Stimulated activated CD4-positive, alpha-beta T cell treated with anti-CD3 and anti-CD28 coated beads, Interleukin-2, amount 100 ng/mL, for 24 hours (primary cell): ENCODE measurements at places on chromosomes 7 and 10.

DNA sequence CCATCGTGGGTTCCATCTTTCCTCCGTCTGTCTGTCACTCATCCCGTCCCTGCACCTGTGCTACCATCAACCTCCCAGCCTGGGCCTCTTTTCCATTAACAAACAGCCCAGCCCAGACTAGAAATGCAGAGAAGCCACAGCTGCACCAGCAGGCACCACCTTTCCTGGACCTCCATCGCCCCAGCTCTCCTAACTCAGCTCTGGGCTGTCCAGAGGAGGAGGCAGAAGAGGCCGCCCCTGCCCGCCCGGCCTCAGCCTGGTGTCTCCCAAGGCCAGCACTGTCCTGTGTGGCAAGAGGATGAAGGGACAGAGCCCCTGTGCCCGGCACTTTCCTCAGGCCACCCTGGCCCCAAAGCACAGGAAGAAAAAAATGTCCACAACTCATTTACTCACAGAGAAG is 225.6 kb downstream of the PTPRN2 start:
- DNase-seq: no peak

GRCh38 chr7:33710608-33711007 is 194.7 kb upstream of the BMPER start:
- no peak for DNase-seq

GRCh38 chr7:16636555-16637101 is 8.9 kb downstream of the ANKMY2 start:
- no peak for DNase-seq

GRCh38 chr7:5824297-5824610 is 42.8 kb upstream of the RNF216 start:
- DNase-seq: peak; percentile 55

DNA sequence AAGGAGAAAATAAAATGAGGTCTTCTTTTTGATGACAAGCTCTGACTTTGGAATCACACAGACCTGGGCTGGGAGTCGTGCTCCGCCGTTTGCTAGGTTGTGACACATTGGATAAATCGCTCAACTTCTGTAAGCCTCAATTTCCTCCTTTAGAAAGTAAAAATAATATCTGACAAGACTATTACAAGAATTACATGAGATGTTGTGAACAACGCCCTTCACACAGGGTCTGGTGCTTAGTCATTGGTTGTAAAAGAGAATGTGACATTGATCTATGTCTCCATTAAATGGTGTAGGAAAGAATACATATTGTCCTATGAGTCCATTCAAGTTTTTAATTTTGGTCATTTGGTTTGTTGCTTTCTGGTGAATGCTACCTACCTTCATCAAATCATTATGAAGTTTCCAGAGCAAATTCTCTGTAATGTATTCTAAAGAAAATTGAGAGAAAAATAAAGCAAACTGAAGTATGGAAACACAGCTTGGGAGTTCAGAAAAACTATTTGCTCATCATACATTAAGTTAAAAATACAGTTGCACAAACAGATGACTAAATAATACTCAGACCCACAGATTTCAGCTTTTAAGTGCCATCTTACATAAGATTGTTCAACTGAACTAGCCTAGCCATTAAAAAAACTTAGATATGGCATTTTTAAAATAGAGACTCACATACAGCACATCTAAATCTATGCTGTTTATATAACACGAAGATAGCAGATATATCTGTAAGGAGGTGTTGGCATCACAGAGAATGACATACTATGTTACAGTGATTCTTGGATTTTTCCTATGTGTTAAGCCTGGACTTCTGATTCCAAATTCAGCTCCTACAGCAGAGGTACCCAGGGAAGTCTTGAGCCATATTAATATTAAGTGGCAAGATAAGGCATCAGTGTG is 12.3 kb upstream of the ADRB1 start:
- no peak for DNase-seq

DNA sequence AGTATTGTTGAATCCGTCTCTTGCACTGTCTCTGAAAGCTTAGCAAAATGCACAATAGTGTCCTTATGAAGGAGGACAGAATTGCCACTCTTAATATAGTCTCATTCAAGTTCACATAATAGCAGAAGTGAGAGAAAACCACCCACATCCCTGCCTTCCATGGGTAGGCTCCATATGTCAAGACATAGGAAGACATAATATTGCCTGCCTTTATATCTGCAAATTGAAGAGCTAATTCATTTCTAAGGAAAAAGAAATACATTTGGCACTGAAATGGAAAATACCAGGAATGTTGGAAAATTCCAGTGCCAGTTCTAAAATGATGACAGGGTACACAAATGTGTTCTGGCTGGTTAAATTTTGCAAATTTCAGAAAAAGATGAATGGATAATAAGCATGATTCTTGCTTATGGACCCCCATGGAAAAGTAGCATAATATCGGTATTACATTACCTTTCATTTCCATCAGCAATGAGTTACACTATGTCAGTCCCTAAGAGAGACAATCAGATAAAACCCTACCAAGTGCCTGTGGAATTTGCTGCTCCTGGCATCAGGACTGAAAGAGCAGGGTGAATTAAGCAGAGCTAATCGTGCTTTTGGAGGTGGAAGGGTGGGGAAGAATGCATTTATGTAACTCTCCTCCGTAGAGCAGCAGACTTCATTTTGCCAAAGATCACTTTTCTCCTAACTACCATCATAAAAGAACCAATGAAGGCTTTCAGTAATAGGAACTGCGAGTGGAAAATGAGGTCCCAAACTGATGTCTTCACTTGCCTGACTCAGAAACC is 312.6 kb downstream of the FGFR2 start:
- no peak for DNase-seq

- no peak for DNase-seq
Measured at GRCh38 chr7:110531186-110531585, 559.7 kb upstream of the LRRN3 start.

DNA sequence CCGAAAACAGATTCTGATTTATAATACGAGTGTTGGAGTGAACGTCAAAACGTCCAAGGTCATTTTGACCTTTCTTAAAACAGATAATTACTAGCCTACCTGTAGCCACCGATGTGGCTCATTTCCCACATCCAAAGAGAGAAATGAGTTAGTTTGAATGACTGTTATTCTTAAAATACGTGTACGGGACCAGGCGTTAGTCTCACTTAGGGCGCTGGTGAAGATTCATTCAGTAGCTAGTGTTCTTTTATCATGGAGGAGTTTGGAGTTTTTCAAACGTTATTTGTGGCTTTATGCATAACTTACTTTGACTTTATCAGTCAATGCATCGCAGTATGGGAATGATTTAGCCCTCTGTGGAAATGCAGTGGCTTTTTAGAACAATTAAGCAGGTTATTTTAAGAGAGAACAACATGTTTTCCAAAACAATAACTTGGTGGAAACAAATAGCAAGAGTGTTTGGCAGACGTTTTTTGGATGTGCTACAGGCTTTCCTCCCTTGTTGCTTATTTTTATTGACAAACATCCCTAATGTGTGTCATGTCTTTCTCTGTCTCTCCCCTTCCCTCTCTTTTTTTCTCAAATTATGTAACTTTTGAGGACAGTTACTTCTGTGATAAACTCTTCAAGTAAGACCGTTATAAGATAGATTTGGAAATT is 1.6 kb downstream of the BICC1 start:
- no peak for DNase-seq

GRCh38 chr7:132842478-132842877 is 239.4 kb downstream of the CHCHD3 start:
- no peak for DNase-seq

- no peak for DNase-seq
Measured at GRCh38 chr10:8138471-8138870, 84.0 kb downstream of the GATA3 start.

- no peak for DNase-seq
Measured at GRCh38 chr7:3138206-3138605, 94.5 kb upstream of the CARD11 start.

DNA sequence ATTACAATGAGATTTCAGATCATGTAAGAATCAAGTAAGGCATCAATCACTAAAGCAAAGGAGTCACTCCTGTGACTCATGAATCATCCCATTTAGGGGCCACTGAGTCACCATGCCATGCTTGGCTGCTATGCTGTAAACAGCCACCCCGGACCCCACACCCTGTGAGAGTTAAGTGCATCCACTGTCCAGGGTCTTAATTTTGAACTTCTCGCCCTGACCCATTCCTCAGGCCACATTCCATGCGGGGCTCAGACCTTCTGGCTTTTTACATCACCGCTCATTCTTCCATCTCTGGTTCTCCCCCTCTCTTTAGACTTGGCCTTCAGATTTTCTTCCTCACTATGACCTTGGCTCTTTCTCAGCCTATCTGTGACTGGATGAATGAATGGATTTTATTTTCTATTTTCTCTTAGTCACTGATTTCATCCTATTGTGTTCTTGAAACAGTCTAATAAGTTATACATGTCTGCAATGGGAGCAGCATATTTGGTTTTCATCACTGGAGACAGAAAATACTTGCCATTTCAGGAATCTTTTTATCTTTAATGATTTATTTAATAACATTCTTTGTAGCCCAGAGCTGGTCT is 239.6 kb downstream of the SKIDA1 start:
- DNase-seq: no peak

GRCh38 chr10:104429846-104430245 is 76.2 kb downstream of the CFAP58 start:
- no peak for DNase-seq

DNA sequence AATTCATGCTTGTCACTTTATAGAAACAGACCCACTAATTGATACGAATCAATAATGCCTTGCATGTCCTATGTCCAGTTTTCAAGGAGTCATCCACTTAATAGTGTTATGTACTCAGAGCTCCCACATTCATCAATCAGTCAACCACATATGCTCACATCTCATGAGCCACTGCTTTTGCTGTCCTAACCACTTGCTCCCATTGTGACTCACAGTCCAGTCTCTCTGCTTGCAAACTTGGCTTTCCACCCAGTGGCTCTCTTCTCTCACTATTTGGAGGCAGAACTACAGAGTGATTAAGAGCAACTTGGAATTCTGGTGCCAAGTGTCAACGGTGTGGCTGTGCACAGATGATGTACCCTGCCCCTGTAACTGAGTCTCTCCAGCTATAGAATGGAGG is 166.0 kb downstream of the SNX13 start:
- DNase-seq: no peak

DNA sequence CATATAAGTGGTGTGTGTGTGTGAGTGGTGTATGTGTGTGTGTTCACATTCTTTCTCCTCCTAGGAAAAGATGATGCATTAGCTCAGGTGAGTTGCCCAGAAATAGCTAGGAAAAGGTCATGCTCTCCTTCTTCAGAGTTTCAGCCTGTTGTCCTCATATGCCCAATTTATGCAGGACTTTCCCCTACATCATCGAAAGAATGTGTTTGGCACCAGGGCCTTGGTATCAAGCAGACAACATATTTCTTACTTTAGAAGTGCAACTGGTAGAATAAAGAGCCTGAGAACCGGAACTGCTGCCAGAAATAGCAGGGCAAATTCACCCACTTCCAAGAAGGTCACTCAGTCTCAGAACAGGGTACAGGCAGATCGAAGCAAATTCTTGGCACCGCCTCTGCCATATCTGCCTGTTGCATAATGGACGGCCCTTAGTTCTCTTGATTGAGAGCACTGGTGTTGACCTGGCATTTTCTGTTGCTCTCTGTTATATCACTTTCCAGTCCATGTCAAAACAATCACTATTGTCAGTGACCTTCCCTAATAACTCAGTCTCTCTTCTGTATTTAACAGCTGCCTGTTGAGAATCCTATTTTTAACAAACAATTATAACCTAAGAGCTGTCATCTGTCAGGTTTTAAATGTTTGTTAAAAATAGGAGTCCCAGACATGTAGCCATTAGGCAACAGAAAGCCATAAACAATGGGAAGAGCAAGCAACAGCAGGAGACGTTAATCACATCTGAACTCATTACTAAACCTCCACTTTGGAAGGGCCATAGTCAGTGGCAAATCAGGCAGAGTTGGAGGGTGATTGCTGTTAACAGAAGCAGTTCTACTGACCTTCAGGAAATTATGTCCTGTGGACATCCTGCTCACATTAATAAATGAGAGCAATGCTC is 20.7 kb downstream of the ADRB1 start:
- no peak for DNase-seq

- DNase-seq: no peak
Measured at GRCh38 chr10:79327090-79327457, 20.2 kb upstream of the PPIF start.

DNA sequence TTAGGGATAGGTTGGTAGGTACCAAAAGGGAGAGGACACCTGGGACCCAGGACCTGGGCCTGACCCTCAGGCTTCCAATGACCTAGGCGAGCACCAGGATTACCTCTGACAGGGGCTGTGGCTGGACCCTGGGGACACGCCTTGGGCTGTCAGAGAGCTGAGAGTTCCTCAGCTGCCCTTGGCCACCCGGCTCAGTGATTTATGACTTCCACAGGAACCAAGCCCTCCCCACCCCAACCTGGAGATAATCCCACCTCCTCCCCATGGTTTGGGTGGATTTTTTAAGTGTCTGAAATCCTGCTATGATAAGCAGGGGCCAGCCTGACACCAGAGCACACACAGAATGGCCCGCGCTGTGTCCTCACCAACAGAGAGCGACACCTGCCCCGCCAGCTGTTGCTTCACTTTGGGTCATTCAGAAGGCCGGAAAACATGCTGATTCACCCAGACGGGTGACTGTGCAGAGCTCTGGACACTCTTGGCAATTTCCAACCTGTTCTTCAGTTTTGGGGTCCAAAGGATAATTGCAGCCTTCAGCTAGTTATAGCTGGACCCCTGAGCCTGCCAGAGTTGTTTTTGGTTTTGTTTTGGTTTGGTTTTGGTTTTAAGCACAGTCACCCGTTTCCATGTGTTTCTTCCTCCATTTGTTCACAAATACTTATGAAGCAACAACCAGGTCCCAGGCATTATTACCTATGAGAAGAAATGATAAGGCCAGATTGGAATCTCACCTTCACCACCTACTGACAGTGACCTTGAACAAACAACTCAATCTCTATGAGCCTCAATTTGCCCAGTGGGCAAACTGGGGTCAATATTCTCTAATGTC is 78.2 kb downstream of the RAB11FIP2 start:
- DNase-seq: no peak

GRCh38 chr7:20665096-20665495 is 49.6 kb downstream of the ABCB5 start:
- DNase-seq: no peak

DNA sequence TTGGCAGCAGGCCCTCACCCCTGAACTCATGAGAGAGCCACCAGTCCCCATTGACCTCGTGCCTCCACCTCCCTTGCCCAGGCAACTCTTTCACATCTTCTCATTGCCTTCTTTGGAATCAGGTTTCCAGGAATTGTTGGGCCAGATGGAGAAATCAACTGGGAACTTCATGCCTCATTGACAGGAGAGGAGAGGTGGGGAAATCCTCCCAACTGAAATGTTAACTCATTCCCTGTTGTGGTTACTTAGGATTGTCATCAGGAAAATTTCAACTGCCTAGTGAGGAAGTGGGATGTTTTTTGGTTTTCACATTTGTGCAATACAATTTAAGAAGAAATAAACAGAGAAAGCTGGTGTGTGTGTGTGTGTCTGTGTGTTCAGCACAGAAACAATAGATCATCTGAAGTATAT is 106.6 kb upstream of the INHBA start:
- no peak for DNase-seq
